ENCODE measurements at places on chromosomes 11 and 22.

DNA sequence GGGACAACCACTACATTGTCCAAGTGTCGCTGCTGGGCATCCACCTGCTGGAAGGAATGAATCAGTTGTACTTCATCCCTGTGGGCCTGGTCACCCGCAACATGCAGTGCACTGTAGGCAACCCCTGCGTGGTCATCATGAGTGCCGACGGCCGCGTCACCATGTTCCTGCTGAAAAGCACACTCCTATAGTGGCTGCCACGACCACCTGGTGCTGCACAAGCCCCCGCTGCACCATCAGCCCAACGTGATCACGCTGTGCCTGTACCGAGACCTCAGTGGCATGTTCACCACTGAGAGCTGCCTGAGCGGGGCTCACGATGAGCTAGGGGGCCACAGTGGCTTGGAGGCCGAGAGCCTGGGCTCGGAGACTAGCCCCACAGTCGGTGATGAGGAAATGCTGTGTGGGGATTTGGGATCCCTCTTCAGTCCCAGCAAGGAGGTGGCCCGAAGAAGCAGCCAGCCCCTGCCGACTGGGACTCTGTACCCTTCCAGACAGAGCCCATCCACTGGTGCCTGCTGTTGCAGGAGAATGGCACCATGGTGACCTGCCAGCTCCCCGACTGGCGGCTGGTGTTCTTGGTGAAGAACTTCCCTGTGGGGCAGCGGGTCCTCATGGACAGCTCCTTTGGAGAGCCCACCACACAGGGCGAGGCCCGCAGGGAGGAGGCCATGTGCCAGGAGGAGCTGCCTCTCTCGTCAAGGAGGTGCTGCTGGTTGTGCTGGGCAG is 15.7 kb upstream of the SLC5A4 start:
- no peak for DNase-seq

GRCh38 chr11:112167145-112167544 is at the start of gene TEX12:
Gene TEX12, plus strand, starts transcription at chr11:112167372. Its CDS starts 1,897 bp downstream, at chr11:112169269.
- no peak for DNase-seq

- no peak for DNase-seq
These were observed 212 bp downstream of the HRAS start for GRCh38 chr11:535210-535518.

- DNase-seq, result peak; percentile 44
These were observed 560 bp upstream of the MPPED1 start for GRCh38 chr22:43411040-43411868.

DNA sequence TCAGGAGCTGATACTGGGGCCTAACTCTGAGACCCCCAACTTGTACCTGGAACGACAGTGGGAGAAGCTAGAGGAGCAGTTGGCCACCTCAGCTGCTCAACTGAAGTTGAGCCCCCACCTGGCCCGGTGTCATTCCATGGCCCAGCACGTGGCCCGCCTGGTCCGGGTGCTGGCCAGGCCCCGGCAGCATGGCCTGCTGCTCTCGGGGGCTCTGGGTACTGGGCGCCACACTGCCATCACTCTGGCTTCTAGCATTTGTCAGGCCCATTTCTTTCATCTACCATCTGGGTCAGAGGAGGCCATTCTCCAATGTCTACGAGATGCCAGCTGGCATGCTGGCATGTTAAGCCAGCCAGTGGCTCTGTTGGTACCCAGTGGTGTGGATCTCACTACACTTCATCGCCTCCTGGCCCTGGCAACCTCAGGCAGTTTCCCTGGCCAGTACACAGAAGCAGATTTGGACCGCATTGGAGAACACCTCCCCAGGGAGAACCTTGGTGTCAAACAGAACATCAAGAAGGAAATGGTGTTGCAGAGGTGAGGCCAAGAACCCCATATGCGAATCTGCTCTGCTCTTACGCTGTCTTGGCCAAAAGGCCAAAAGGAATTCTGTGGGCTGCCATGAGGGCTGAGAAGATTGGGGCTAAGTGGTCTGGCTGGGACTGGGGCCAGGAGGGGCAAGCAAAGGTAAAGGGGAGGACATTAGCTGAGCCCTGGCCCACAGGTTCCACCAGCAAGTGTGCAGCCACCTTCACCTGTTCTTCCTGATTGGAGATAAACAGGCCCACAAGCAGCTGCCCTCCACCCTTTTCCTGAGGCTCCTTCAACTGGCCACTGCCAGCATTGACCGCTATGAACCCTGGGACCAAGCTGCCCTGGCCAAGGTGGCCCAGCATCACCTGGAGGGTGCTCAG is 45.4 kb downstream of the RRP8 start:
- no peak for DNase-seq

GRCh38 chr11:128279866-128280265 is 307.5 kb downstream of the ETS1 start:
- no peak for DNase-seq

- DNase-seq, result no peak
These were observed 2.2 kb upstream of the NEFH start for GRCh38 chr22:29477723-29478318.

GRCh38 chr11:66188580-66188979 is 79.9 kb upstream of the RAB1B start:
- DNase-seq, result no peak

GRCh38 chr11:65428578-65429067 is 6.0 kb downstream of the NEAT1 start:
- no peak for DNase-seq

DNA sequence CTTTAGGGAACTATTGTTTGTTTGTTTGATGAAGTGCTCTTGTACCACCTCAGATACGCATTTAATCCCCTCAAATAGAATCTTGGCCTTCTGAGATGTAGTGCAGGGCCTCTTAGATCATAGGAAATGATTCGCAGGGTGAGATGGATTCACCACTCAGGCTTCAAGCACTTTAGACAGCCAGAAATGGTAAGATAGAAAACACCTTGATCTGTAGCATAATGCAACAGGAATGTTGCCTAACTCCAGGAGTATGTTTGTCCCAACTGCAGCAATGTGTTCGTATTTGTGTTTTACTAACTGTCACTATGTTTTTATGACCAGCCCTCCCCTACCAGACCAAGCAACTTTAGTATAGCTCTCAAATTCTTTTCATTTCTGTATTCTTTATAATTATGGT is 761.2 kb downstream of the NELL1 start:
- no peak for DNase-seq

GRCh38 chr22:38172832-38173640 is 8.6 kb downstream of the PLA2G6 start:
- no peak for DNase-seq

DNA sequence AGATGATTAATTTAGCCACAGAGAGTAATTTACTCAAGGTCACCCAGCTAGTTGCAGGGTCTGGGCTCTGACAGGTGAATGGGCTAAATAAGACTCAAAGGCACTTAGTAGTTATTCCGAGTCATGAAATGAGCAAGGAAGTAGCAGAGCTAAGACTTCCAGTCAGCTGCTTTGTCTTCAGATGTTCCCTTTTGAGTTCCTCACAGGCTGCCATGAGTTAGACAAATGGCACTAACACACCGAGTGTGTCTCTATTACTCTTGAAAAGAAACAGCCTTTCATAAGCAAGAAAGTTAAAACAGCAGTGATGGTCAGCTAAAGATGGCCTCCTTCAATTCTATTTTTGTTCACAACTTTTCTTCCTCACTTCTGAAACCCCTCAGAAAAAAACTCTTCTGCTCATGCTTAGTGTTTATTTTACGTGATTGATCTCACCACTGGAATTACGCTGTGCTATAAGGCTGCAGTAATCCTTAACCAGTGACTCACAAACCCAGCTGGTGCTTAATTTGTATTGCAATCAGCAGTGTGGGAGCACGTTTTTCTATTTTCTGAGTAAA is 389.1 kb downstream of the AASDHPPT start:
- DNase-seq, result no peak

DNA sequence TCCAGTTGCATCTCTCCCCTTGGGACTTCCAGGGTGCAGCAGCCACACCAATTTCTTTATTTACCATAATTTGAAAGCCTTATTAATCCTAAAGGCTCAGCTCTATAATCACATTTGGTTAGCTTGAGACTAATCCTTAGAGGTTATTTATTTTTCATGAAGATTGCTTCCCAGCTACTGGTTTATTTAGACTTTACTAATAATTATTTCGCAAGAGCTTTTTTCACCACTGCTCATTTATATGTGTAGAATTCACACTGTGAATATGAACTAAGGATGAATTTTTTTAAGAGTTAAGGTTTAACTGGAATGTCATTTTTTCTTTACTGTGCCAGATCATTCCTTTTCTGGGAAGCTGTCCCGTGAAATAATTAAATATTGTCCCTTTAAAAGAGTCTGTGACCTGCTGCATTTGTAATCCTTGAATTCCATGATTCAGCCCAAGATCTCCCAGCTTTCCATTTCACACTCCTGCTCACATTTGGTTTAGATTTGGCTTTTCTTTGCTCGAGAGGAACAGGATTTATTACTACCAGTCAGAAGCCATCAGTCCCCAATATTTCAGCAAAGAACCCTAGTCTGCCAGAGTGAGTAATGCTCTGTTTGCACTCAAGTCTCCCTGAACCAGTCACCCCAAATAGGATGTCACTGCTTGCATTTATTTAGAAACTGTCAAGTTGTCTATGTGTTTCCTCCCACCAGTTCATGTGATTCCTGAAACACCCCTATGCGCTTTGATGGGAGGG is 4.4 kb upstream of the CD44 start:
- DNase-seq, result no peak

DNA sequence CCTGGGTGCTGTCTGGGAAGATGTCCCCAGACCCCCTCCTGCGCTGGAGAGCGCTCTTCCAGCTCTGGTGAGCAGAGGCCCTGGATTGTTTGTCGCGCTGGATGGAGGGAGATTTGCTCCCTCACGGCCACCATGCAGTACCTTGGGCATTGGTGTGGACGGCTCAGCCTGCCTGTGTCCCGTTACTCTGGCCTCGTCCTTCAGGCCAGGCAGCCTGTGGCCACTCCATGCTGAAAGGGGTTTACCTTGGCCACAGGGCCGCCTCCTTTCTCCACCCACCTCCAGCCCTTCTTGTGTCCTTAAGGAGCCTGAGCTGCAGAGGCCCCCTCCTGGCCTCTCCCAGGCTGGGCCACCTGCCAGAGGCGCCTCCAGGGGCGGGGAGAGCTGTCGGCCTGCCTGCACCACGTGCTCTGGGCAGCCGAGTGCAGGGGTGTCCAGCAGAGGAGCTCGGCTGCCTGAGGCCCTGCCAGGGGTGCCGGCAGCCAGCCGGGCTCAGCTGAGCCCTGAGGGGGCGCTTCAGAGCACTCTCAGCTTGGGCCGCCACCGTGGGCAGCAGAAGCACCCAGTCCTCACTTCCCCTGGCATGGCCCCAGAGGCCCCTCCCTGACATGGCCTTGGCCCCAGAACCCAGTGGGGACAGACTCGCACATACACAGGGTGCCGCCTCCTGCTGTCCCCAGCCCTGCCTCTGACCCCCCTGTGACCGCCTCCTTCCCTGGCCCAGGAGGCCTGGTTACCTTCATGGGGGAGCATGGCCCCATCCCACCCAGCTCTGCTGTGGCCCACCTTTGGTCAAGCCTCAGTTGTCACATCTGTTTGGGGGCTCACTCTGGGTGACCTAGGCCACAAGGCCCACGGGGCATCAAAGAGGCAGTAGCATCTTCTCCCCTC is 3.4 kb downstream of the CCND1 start:
- DNase-seq, result no peak

- peak; percentile 82 for DNase-seq
These were observed 3.8 kb upstream of the ADORA2A start for GRCh38 chr22:24423519-24424000.

GRCh38 chr22:35972559-35972958 is 56.1 kb downstream of the RBFOX2 start:
- DNase-seq, result no peak

DNA sequence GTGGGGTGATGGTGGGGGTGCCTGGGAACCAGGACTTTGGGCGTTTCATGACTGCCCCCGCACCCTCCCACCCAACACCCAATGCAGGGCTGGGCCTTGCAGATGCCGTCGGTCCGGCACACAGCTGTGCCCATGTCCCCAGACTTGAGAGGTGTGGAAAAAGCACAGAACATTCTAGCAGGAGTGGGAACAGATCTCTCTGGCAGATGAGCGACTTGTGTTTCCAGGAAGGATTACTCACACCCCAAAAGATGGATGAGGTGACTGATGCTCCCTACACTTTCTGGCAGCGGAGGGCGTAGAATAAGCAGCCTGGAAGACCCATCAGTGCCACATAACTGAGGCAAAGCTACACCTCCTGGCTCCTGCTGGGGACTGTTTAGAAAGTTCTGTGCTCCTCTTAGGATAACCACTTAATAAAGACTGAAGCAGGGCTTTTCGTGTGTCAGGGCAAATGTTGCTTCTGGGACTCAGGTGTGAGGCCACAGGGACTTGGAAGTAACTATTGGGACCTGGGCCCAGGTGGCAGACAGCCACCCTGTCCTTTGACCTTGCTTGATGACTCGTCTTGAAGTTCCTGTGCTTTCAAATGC is 24.2 kb downstream of the FBLN1 start:
- no peak for DNase-seq

- no peak for DNase-seq
These were observed 227.9 kb downstream of the NTM start for GRCh38 chr11:131598305-131598704.

DNA sequence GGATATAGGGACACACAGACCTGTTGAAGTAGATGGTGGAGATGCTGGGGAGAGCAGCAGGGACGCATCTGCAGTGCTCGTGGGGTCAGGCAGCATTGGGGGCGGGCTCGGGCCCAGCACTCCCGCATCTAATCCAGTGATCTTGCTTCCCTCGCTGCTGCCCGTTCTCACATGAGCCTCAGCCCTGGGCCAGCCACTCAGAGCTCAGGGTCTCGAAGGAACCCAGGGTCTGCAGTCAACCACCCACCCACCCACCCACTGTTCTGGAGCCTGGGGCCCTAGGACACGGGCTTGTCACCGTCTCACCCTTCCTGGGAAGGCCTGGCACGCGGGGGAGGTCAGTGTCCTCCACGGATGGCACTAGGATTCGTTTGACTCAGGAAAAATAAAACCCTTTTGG is 406.0 kb downstream of the TBC1D22A start:
- DNase-seq, result no peak

DNA sequence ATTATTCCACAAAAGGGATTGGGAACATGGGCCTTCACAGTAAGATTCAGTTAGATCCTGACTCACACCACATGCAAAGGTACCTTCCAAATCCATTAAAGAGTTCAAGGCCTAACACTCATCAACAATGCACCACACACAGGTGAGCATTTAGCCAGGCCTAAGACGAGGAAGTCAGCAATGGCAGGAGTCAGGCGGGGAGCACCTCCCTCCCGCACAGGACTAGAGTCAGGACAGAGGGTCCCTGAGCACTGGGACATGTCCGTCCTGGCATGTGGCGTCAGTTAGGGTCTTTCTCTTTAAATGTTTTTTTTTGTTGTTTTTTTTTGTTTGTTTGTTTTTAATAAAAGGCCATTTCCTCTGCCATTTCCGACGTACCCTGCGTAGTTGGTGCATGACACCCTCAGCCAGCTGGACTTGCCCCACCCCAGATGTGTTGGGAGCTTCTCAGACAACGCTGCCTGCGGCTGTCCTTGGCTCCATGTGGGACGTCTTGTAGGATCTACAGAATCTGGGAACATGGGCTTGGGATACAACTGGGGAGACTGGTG is 1458.6 kb downstream of the BRD1 start:
- no peak for DNase-seq

- no peak for DNase-seq
These were observed 18.7 kb downstream of the ART5 start for GRCh38 chr11:3623121-3623520.

- no peak for DNase-seq
These were observed 115.9 kb upstream of the CCDC179 start for GRCh38 chr11:22976146-22976545.

Data from nephron progenitor cell (in vitro differentiated cells).